ENCODE measurements at places on chromosomes 5 and 9.

DNA sequence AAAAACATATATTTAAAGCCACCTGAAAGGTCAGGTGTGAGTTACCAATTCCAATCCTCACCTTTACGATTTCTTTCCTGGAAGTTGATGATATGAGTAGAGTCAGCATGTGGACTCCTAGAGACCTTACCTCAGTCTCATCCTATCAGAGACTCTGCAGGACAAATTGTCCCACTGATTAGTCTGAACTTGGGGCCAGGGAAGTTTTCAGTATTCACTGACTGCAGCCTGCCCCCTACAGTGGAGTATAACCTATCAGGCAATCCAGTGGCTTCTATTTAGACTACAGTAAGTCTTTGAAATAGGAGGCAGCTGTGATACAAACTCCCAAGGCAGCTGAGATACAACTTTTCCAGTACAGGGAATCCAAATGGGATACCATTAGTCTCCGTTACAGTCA, 449.4 kb upstream of the CDH10 start:
- DNase-seq = no peak

DNA sequence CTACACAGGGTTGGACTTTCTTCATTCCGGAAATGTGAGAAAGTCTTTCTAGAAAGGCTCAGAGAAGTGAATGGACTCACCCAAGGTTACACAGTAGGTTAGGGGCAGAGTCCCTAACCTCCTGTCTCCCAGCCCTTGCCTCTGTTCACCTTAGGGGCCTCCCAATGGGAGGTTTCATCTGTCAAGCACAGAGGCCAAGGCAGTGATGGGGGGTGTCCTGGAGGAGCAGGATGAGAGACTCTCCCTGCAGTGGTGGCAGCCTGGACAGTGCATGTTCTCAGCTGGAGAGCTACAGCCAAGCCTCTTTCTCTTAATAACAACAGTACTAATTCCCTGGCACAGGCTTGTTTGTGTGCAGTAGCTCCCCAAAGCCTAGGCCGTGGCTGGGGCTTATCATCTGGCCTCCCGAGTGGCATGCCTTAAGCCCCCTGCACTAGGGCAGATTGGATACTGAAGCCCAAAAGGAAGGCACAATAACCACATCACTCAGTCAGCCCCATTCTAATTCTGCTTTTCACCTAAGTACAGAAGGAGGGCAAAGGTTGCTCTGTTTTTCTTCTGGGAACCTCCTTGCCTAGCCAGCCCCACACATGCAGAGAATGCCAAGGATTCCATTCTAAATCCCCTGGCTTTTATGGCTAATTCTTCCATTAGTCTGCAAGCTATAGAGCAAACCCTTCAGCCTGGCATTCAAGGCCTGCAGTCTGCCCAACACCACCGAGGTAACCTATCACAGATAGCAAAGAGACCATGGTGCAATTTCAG, 50.2 kb upstream of the XPA start:
- DNase-seq = no peak

GRCh38 chr9:37998881-37999587, 70.0 kb downstream of the SHB start:
- DNase-seq = no peak

DNA sequence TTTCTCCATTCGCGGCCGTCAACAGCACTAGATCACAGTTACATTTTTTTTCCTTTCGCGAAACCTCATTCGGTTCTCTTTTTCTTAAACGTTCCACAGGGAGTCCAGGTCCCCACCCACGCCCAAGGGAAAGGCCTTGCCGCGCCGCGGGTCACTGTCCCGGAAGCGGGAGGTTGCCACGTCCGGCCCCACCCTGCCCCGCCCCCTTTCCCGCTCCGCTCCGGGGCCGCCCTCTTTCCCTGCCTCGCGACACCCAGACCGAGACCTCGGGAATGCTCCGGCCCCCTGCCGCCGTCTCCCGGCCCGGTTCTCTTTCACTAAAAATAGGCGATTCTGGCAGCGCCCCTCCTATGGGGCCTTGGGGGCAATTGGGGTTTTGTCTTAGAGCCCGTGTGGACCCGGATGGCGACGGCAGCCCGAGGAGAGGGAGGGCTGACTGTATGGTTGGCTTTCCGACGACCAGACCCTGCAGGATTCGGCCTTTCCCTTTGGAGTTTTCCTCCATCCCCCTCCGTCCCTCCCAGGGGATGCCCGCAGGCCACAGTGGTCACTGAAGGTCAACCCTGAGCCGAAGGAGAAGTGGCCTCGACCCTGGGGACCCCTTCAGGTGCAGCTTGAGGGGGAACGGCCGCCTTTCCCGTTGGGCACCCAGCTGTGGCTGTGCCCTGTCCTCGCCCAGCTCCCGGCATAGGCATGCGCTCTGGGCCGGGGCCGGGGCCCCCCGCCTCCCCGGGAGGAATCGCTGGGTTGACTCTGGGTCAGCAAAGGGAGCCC, 2.8 kb upstream of the RACK1 start:
- DNase-seq = peak; percentile 82

DNA sequence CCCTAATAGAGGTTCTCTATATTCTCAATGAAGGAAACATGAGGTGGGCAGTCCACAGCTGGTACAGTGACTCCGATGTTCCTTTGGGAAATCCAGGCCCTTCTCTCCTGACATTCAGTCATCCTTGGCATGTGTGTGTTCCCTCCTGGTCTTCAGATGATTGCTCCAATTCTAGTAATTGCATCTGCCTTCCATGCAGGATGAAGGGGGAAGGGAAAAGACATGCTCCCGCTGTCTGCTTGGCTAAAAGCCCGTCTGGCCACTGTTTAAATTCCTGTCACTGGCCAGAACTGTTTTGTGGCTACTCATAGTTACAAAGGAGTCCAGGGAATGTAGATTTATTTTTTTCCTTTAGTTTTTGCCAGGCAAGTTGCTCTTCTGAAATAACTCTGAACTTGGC, 65.0 kb downstream of the MAST4 start:
- DNase-seq = no peak

DNA sequence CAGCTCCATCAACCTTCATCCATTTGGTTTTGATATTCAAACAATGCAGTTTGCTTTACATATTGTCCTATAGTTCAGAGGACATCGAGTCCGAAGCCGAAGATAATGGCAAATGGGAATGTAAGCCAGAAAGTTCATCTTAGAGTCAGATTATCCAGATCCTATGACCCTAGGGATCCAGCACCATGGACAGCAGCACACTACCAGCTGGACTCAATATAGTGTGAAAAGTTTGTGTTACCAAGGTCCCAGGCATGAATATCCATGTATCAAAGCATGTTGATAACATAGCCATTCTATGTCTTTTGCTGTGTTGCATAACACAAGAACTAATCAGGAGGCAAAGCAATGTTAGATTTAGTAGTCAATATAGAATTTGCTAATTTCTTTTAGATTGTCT, 46.3 kb downstream of the FSTL4 start:
- DNase-seq = no peak

GRCh38 chr5:171713152-171713551, 72.5 kb upstream of the SMIM23 start:
- DNase-seq = no peak

DNA sequence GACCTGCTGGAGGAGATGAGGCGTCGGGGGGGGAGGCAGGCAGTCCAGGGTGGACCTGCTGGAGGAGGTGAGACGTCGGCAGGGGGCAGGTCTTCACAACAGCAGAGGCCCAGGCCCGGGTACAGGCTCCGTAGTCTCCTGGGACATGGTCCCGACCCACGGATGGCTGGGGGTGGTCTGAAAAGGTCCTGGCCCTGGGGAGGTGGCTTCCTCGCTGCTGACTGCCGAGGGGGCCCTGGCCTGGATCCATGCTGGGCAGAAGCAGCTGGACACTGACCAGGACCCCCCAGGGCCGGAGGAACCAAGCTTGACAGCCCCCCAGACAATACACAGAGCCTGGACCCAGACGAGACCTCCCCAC, 8.5 kb downstream of the EGFL7 start:
- no peak for DNase-seq

DNA sequence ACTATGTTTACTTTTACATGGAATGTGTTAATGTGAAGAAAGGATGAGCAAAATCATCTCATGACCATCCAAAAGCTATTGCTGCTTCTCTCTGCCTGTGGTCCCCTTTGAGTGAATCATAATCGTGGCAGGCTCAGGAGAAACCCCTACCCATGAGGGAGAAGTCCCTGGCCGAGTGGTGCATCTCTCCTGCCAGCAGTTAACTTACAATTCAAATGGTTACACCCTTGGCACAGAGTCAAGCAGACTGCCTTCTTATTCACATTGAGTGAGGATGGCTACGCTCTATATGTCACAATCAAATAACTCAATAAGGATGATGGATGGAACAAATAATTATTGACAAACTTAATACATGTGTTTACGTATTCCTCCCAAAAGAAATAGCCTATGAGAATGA, 179.1 kb downstream of the FGF1 start:
- DNase-seq = peak; percentile 7

GRCh38 chr5:101838435-101838834, 457.6 kb downstream of the SLCO4C1 start:
- no peak for DNase-seq

GRCh38 chr5:108320231-108320630, 61.7 kb downstream of the FBXL17 start:
- DNase-seq = no peak

- DNase-seq = no peak
Observed at GRCh38 chr5:135215617-135216470, 181.8 kb upstream of the PITX1 start.

- peak; percentile 34 for DNase-seq
Observed at GRCh38 chr5:171418982-171419687, at the start of gene FGF18. TSS of gene FGF18 (plus strand) at chr5:171419647. CDS start at chr5:171420200, 553 bp downstream.

DNA sequence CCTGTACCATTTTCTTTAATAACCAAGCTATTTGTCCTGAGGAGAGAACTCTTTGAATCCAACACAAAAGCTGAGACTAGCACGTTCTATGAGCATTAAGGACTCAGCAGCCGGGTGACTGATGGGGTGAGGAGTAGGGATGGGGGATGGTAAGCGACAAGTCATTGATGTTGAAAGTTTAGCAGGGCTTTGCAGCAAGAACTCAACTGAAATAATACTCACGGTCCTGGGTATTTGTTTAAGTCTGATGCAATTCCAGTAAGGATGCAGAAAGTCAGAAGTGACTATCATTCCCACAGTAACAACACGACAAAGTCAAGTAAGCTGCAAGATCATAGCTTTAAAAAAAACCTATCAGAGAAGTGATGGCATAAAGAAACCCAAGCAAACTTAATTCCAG, 131.1 kb downstream of the ACTL7B start:
- no peak for DNase-seq

DNA sequence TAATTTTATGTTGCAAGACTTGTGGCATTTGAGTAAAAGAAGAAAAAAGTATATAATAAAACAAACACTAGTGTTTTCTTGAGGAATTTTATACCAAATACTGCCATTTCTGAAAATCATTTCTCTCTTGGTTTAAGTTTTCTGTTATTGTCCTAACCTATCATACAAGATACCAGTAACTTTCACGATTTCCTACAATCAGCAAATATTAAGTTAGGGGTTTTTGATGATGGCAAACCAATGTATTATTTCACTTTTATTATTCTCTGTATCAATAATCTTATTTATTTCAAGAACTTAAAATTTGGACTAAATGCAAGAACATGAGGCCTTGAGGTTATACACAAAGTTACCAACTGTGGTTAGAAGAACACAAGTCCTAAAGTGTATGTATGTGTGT, 109.0 kb upstream of the VCAN start:
- no peak for DNase-seq

DNA sequence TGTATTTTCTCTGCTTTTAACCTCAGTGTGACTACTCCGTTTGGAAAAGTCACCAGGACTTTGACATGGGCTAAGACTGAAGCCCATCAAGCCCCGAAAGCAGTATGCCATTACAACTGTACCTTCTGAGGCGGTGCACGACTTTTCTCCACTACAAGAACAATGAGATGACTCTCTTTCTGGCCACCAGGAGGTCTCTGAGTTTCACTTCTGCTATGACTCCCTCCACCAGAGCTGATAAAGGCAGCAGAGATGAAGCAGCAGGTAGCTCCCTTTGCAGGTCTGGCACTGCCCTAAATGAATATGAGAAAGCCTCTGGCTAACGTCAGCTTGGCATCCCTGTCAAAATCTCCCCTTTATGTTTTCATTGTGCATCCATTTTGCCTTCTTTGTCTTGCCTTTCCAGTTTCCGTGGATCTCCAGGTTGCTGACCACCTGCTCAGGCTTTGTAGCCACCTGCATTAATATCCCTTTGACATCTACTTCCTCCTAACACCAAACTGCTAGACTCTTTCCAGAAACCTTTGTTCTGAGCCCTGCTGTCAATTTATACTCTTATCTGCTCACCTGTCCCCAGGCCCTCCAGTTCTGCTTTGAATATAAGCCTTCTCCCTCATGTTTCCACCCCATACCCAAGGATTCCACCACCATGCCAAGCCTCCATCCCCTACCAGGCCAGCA, 221.7 kb downstream of the ZNF608 start:
- DNase-seq = no peak

DNA sequence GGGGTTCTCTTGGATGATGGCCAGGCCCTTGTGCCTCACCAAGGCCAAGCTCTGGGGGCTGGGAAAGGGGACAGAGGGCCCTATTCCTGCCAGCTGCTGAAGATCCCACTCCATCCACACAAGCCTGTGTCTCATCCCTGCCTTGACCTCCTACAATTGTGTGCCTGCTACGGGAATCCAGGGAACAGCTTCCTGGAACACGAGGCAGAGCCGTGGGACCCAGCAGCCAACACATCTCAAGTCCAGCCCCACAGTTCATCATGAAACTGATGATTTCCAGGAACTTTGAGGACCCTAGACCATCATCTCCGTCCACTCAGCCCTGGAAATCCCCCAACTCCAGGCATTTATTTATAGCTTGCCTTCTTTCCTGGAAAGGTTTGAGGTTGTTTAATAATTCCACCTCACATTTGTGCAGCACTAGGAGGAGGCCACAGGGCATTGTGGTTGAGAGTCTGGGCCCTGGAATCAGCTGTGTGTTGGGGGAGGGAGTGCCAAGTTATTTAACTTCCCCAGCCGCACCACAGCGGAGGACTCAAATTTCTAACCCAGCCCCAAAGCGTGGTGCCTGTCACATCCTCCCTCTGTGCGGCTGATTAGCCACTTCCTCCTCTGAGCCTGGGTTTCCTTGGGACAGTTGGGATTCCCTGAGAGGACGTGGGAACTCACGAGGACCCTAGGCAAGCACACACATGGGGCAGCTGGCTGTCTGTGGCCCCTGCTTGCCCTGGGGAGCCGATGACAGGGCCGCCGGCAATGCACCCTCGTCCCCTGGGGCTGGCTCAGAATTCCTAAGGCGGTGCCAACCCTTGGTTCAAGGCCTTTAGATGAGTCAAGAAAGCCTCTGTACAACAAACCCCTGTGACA, 58.2 kb upstream of the GGTA1 start:
- DNase-seq = no peak

- no peak for DNase-seq
Observed at GRCh38 chr9:134251296-134252069, 74.8 kb upstream of the RXRA start.

- no peak for DNase-seq
Observed at GRCh38 chr5:102955488-102955887, 164.4 kb downstream of the GIN1 start.

GRCh38 chr5:88872971-88873370, 10.0 kb downstream of the MEF2C start:
- no peak for DNase-seq

Measured in stimulated activated CD4-positive, alpha-beta T cell treated with anti-CD3 and anti-CD28 coated beads, Interleukin-4, amount 100 ng/mL, for 24 hours (primary cell).